T follicular helper cell (primary cell): ENCODE measurements at places on chromosomes 3 and 15.

DNA sequence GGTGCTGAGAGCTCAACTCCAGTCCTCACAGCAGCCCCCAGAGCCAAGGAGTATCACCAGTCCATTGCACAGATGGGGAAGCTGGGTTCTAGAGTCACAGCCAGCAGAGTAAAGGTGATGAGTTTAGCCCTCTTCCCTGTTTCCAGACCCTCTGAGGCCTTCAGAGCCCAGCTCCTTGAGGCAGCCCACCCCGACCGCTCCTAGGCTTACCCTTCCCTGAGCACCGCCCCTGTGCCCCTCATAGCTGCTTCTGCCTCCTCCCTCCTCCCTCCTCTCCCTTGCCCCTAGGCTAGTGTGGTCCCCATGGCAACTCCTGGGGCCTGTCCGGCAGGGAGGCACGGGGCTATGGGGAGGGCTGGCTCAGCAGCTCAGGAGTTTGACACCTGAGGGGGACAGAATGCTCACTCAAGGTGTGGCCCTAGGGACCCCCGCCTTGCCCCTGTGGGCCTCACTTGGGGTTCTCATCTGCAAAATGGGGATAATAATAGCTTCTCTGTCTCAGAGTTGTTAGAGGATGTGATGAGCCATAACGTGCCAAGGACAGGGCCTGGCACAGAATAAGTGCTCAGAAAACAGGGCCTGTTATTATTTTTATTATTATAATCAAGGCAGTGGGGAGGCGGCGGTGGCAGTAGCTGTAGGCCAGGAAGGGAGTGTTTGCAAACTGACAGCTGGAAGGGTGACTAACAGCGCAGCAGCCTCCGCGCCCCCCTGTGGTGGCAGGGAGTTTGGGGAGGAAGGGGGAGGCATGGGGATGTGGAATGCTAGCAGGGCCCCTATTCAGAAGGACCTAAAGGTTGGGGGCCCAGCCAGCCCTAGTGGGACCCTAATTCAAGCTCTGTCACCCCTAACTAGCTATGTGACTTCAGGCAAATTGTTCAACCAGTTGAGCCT lies 11.5 kb downstream of the CSK start:
- peak; percentile 72 for DNase-seq

GRCh38 chr3:23330568-23330967 lies 127.4 kb downstream of the UBE2E2 start:
- DNase-seq: no peak

- no peak for DNase-seq
Observed at GRCh38 chr3:33093847-33094246, 3.1 kb downstream of the GLB1 start.

GRCh38 chr3:192042116-192042515 lies 581.2 kb downstream of the PYDC2 start:
- no peak for DNase-seq

GRCh38 chr3:9448643-9449042 lies 51.2 kb downstream of the SETD5 start:
- no peak for DNase-seq

- no peak for DNase-seq
Observed at GRCh38 chr3:129953621-129954020, 20.9 kb upstream of the TRH start.
